ENCODE measurements at places on chromosomes 1 and 21.
A peak's percentile ranks its signal among the peaks of the same experiment; 100 is the strongest.

- peak; percentile 83 for DNase-seq
Observed at GRCh38 chr1:157105988-157106812, 6.6 kb upstream of the ETV3L start.

- DNase-seq, result peak; percentile 23
Observed at GRCh38 chr1:33925586-33925985, 61.7 kb downstream of the HMGB4 start.

GRCh38 chr1:40141878-40142535 lies 19.2 kb upstream of the RLF start:
- DNase-seq, result no peak

- peak; percentile 22 for DNase-seq
Observed at GRCh38 chr1:90007979-90008404, 13.1 kb downstream of the ZNF326 start.

DNA sequence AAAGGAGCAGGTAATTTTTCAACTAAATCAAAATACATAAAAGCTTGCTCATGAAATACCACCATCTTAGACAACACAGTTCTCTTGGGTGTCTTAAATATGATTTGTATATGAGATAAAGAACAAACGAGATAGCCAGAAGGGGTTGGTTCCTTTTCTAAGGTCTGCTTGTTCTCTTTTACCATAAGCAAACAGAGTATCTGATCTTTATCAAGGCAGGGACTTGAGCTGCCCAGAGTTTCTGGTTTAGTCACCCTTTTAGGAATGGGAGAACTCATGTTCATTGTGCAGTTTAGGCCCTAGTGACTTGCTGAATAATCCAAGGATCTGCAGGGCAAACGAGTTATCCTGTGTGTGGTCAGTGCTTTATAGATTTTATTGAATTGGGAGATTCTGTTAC lies 3.0 kb upstream of the SUCO start:
- DNase-seq, result no peak

- DNase-seq, result peak; percentile 30
Observed at GRCh38 chr1:88935522-88936222, 44.3 kb upstream of the GTF2B start.

DNA sequence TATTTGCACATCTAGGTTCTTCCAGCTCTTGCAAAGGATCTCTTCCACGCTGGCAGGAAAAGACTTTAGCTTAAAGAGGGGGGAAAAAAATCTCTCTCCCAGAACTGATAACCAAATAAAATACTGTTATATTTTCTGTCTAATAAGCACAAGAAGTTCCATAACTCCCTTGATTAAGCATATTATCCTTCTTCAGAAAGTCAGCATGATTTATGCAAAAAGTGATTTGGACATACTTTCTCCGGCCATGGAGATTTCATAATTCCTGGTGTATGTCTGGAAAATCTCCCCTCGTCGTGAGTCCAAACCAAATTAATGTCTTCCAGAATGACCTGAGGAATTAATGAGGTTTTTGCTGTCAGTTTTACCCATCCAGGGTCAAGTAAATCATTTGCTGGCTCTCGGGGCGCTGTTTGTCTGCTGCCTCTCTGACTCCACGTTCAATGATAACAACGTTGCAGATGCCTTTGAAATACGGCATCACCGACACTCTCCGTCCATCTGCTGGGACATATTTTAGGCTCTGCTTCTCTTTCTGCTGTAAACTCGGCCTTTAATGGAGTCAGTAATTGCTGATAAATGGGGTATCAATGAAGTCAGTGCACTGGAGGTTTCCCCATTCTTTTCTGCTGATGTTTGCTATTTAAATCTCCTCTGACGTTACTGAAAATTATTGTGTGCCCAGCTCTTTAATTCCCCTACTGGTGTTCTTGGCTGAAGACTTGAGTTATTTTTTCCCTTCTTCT lies 112.9 kb downstream of the HLX start:
- DNase-seq, result no peak

GRCh38 chr1:109713636-109714035 lies 1.6 kb downstream of the GSTM5 start:
- no peak for DNase-seq

DNA sequence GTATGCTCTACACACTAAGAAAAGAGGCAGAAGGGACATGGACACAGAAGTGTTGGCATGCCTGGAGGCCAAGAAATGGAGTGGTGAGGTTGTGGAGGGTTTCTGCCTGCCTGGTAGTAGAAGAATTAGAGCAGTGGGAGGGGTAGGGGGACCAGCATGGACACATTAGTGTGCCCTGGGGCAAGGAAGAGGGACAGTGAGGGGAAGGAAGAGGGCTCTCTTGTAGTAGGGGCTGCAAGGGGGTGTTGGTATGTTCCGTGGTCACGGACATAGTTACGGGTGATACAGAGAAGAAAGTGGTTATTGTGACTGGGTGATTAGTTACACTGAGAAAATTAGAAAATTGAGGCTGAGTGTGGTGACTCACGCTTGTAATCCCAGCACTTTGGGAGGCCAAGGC lies 23.3 kb downstream of the LEMD1 start:
- DNase-seq, result no peak

- DNase-seq, result no peak
Observed at GRCh38 chr1:204947338-204947737, 76.7 kb downstream of the NFASC start.

- DNase-seq, result peak; percentile 76
Observed at GRCh38 chr1:44531785-44532566, 126.9 kb downstream of the RNF220 start.

- DNase-seq, result peak; percentile 74
Observed at GRCh38 chr1:179877586-179878265, at the start of gene TOR1AIP2. TOR1AIP2 (minus strand) TSS chr1:179877803; CDS start chr1:179852665, 25,138 bp downstream.

DNA sequence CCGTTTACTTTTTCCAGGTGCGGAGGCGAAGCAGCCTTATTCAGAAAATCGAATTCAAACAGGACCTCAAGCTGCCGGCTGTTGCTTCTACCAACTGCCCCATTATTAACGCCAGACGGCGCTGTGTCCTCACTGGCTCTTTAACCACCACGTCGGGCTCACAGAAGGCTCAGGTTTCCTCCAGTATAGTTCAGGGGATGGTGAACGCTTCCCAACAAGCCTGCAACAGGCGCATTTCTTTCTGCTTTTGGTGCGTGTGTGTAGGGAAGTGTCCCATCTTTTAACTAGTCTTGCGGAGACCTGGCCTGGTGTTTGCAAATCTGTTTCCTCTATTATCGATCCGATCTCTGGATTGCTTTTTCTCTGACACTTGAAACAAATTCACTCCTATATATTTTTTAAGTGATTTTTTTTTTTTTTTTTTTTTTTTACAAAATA lies 791 bp upstream of the STUM start:
- peak; percentile 84 for DNase-seq

GRCh38 chr1:172602706-172603105 lies 56.2 kb upstream of the FASLG start:
- DNase-seq, result no peak

DNA sequence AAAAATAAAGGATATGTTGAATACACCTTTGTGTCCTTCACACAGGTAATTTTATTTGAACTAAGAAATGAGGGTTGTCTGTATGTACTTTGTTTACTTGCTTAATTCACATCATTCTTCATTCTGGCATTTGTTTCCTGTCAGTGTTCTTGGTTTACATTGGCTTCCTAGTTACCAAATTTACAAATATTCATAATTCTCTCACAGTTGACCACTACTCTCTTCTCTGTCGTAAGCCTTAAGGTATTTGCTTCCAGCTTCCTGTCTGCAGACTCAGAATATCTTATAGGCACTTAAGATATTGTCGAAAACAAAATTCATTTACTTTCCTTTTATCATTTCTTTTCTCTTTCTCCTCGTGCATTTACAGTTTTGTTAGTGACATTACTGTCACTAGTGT lies 15.9 kb downstream of the RNPC3 start:
- DNase-seq, result peak; percentile 21

GRCh38 chr1:89332461-89332860 lies 31.4 kb upstream of the GBP6 start:
- DNase-seq, result no peak

Measured in fibroblast of lung (primary cell).